ENCODE measurements at places on chromosomes 1 and 21.

GRCh38 chr1:91325456-91325855 is 79.2 kb downstream of the HFM1 start:
- no peak for DNase-seq

- no peak for DNase-seq
These were observed 618.2 kb downstream of the BRINP3 start for GRCh38 chr1:189859385-189859977.

GRCh38 chr1:208209286-208209685 is 34.9 kb downstream of the PLXNA2 start:
- DNase-seq = no peak

GRCh38 chr1:153548722-153549688 is at the start of gene S100A3:
Gene S100A3 (minus strand): TSS chr1:153549258. CDS start chr1:153548485, 773 bp downstream.
- no peak for DNase-seq

- no peak for DNase-seq
These were observed 7.7 kb downstream of the TTLL10 start for GRCh38 chr1:1181129-1181937.

GRCh38 chr1:228050571-228051231 is 31.8 kb upstream of the ARF1 start:
- DNase-seq = no peak

- DNase-seq = no peak
These were observed 16.2 kb upstream of the COL18A1 start for GRCh38 chr21:45388611-45389296.

DNA sequence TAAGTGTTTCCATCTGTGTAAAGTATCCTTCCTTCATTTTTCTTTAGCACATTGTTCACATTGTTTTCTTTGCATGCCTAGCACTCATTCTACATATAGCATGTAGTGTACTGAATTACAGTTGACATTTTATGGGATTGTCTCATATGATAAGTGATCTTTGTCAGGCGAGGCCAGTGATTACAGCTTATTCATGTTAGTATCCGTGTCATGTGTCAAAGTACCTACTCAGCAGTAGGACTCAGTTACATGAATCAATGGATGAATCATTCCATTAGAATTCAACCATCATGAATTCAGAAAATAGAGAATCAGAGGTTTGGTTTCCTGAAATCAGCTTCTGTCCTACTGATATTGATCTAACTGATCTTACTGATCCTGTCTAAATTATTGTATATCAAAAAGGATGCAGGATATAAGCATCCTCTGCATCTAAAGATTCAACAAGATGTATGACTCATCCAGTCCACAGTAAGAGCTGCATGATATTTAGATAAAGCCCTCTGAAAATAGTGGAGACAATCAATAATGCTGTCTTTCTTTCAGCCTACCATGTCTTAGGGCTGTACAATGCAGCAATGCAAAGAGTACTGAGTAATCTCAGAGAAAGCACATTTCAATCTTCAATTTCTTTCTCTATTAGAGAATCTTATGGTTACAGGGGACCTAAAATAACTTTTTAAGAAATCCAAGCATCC is 20.7 kb upstream of the HRNR start:
- DNase-seq = no peak

DNA sequence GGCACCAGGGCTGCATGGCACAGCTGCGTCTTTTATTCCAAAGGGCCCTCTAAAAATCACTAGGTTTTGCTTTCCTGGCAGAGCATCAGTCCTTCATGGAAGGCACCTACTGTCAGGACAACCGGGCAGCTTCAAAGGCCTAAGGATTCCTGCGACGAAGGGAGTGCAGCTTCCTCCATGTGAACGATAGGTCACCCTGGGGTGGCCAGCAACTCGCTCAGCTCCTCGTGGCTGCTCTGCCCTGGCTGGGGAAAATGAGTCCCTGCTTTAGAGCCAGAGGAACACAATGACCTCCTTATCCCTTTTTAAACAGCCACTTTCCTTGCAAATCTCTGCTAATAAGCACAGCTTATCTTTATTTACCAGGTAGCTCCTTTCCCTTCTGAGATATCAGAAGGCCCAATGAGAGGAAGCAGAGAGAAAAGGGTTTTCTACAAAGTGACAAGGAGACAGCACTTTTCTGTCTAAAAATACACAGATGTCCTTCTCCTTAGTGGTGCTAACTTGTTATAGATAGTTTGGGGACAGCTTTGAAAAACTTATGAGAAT is 71.6 kb upstream of the SMYD2 start:
- no peak for DNase-seq

GRCh38 chr21:37028570-37028969 is 22.1 kb downstream of the RIPPLY3 start:
- no peak for DNase-seq
